ENCODE measurements at places on chromosomes 5 and 9.

GRCh38 chr5:144463481-144464223 lies 293.0 kb downstream of the KCTD16 start:
- DNase-seq = no peak

GRCh38 chr9:131625790-131626670 lies 80.7 kb downstream of the PRRT1B start:
- peak; percentile 27 for DNase-seq

DNA sequence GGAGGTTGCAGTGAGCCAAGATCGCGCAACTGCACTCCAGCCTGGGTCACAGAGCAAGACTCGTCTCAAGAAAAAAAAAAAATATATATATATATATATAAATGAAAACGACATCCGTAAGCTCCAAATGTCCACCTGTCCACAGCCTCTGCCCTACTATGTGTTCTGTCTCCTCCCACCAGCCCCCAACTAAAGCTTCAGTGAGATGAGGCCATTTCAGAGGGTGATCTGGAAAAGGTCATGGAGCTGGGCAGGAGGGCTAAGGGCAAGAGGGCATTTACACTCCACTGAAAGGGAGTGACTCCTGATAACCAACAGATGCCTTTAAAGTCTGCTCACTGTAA lies 2.4 kb downstream of the SPRY4 start:
- DNase-seq = no peak

DNA sequence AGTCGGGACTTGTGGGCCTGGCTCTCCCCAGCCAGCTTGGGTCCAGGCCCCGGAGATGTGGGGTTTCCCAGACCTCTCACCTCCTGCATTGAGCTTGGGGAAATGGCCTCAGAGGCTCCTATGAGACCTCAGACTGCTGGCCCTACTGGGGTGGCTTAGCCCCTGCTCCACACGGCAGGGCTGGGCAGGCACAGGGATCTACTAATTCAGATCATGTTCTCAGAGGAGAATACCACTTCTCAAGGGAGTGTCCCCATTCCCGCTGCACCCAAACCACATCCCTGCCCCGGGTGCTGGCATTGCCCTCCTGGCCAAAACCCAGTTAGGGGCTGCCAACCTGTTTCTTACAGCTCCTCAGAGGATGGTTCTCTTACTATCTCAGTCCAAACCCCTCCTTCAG lies 82.1 kb upstream of the LMX1B start:
- no peak for DNase-seq

- DNase-seq = no peak
These were observed 110.3 kb upstream of the LARP1 start for GRCh38 chr5:154644745-154645411.

DNA sequence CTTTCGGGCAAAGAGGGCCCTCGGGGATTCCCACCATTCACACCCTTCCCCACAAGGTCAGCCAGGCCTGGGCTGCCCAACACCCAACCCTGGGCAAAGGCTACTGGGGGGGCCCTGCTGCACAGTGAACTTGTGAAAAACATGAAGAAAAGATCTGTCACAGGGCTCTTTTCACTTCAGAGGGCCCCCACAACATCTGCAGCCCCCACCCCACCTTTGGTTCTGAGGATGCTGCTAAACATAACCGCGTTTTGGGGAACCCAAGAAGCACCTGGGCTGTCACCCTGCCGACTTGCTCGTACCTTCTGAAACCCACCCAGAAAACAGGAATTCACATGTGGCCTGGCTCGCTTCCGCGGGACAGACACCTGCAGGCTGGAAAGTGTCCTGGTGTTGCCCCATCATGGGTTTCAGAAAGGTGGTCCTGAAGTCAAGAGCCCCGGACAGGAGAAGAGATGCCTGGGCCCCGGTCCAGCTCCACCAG lies 29.3 kb downstream of the B4GALT1 start:
- no peak for DNase-seq

- DNase-seq = peak; percentile 84
These were observed 32.9 kb downstream of the NDST1 start for GRCh38 chr5:150540615-150541396.

DNA sequence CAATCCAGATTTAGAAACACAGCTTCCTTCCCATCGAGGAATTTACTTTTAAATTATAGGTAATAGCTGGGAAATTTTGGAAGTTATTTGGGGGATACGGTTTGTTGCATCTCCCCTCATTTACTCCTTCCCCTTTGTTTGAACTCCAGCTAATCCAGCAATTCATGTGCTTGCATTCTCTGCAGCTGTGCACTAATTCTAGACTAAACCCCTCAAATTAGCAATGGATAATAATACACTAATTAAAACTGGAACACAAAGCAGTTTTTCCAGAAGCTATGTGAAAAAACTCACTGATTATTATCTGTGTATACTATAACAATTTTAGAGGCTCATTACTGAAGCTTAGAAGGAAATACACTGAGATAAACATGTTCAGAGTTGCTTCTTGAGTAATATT lies 751.2 kb upstream of the ZNF608 start:
- no peak for DNase-seq

DNA sequence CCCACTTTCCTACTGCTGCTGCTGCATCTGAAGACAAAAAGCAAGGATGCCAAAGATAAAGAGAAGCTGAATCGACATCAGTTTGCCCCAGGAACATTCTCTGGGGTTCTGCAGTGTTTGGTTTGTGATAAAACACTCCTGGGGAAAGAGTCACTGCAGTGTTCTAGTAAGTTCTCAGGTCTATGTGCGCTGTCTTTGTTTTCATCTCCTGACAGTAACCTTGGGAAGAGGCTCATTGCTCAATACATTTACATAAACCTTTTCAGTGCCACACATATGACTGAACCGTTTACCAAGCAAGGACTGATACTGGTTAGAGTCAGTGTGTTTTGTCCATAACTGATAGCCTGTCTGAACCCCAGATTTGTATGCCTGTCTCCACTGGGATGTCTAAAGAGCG lies 232.1 kb downstream of the ARHGEF28 start:
- DNase-seq = no peak

- DNase-seq = no peak
These were observed 146.2 kb downstream of the RGS3 start for GRCh38 chr9:113609562-113610318.

- DNase-seq = no peak
These were observed 422.7 kb upstream of the PIK3R1 start for GRCh38 chr5:67792891-67793290.

- DNase-seq = no peak
These were observed 291.5 kb downstream of the MED10 start for GRCh38 chr5:6086871-6087270.

DNA sequence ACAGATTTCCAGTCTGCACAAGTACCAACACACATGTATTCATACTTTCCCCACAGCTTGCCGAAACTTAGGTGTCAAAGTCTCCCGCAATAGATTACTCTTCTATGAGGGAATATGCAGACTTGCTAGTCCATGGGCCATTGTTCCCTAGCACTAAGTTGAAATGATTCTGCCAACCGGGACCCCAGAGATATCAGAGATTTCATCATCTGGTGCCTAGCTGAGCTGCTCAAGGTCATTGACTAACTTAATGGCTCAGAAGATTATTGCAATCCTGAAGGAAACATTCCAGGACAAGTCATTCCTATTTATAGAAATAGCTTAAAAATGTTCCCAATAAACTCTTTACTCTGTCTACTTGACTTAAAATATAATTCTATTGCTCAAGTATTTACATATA lies 202.6 kb downstream of the PIK3R1 start:
- DNase-seq = peak; percentile 23

GRCh38 chr5:170638051-170638450 lies 134.2 kb downstream of the KCNIP1 start:
- no peak for DNase-seq

GRCh38 chr5:67997148-67997547 lies 218.4 kb upstream of the PIK3R1 start:
- no peak for DNase-seq

DNA sequence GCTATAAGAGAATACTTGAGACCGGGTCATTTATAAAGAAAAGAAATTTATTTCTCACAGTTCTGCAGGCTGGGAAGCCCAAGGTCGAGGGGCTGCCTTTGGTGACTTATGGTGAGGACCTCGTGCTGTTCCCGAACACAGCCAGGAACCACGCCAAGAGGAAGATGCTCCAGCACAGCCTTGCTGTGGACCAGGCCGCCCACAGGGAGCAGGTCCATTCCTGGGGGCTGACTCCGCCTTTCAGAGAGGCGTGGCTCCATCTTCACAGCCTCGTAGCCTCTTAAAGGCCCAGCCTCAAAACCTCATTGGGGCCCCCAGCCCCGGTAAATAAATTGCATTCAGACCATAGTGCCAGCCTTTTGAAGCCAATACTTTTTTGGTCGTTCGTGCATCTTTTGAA lies 93.5 kb upstream of the CACNA1B start:
- DNase-seq = peak; percentile 22

- no peak for DNase-seq
These were observed 11.2 kb upstream of the COL5A1 start for GRCh38 chr9:134630393-134630790.

DNA sequence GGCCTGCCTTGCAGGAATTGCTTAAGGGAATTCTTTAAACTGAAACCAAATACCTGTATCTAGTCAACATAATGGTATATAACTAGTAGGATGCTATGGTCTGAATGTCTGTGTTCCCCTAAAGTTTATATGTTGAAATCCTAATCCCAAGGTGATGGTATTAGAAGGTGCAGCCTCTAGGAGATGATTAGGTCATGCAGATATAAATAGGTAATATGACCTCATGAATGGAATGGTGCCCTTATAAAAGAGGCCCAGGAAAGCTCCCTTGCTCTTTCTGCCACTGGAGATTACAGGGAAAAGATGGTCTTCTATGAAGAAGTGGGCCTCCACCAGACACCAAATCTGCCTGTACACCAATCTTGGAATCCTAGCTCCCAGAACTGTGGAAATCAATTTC lies 7.4 kb upstream of the KIAA1958 start:
- no peak for DNase-seq

DNA sequence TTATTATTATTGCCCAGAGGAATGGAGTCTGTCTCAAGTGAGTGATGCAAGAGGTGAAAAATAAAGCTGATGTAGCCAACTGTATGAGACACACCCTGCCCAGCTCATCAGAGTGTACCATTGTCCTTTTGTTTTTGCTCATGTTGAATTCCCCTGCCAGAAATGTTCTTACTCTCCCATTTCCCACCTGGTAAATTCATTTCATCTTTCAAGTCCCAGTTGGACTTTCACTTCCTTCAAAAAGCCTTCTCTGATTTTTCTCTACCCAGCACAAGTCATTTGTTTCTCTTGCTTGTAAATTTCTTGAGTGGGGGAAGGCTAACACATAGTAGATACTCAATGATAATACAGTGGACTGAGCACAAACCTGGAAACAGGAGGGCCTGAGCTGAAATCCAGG lies 394.5 kb upstream of the ZNF462 start:
- DNase-seq = no peak

DNA sequence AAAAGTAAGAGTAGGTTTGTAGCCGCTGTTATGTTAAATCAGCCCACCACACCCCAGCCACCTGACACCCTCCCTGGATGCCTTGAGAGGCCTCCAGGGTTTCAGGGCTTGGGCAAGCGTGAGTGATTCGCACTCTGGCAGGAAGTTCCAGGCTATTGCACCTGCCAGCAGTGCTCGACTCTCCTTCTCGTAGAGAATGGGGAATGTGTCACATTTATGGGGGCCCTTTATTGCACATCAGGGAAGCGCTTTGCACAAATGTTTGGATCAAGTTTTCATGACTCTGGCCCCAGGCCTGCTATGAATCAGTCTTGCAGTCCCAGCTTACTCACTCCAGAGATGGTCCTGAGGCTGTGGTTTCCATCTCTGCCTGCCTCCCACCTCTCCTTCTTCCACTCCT lies 66.1 kb upstream of the ADRA1B start:
- peak; percentile 94 for DNase-seq

DNA sequence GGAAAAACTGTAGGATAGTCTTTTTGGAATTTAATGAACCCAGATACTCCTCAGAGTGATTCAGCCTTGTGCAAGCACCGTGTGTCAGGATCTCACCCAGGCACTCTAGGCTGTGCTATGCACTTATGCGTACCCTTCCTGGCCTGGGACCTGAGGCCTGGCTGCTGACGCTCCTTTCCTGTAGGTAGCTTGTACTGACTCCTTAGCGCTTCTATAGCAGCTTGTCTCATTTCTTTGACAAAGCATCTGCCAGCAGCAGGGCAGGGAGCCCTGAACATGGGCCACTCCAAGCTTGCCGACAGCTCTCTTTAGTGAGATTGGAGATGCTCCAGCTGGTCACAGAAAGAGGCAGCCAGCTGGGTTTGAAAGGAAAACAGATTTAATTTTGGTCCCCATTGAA lies 147.3 kb downstream of the SGCD start:
- DNase-seq = no peak

GRCh38 chr9:20561531-20561930 lies 60.8 kb downstream of the MLLT3 start:
- DNase-seq = no peak

GRCh38 chr5:73295447-73295846 lies 122.5 kb downstream of the TMEM174 start:
- DNase-seq = no peak

DNA sequence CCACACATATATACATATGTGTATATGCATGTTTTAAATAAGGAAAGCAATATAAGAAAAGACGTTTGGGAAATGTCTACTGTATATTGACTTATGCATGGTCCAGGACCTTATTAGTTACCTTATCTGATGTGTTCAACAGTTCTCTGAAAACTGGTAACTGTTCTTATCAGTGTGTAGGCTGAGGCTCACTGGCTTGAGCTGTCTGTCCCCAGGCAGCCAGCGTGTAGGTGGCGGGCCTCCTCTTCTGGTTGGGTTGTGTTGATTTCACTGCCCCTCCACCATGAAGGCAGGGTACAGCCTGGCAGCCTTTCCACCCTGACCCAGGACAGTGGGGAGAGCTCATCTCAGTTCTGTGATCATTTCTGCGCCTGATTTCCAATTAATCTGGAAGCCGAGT lies 38.7 kb upstream of the SEMA4D start:
- DNase-seq = no peak

DNA sequence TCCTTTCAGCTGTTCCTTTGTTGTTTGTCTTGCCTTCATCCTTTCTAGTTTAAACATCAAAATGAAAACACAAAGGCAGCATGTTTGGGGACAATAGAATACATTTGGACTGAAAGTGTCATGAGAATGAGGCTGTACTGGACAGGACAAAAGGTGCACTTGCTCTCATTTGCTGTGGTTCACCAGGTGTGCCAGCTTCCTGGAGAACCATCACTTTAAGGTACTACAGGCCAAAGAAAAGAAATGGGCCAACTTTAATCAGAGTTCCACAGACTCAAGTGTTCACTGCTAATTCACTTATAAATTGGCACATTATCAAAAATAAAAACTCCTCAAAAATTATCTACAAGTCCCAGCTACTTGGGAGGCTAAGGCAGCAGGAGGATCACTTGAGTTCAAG lies 53.8 kb downstream of the ABHD17B start:
- no peak for DNase-seq

GRCh38 chr5:34857161-34857560 lies 18.2 kb downstream of the TTC23L start:
- DNase-seq = no peak

- DNase-seq = peak; percentile 75
These were observed 26.7 kb downstream of the EXD3 start for GRCh38 chr9:137396227-137396626.

DNA sequence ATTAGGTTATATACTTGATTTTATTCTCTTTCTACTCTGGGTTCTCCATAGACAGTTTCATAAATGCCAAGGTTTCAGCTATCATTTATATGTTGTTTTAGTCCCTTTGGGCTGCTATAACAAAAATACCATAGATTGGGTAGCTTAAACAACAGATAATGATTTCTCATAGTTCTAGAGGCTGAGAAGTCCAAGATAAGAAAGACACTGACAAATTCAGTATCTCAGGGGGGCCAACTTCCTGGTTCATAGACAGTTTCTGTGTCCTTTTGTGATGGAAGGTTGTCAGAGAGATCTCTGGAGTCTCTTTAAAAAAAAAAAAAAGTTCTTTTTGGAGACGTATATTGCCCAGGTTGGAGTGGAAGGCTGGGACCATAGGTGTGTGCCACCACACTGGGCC lies 113.3 kb downstream of the SCAMP1 start:
- DNase-seq = no peak

Data from ELR (cell line).